ENCODE measurements at places on chromosomes 7 and 10.
A peak's percentile ranks its signal among the peaks of the same experiment; 100 is the strongest.

DNA sequence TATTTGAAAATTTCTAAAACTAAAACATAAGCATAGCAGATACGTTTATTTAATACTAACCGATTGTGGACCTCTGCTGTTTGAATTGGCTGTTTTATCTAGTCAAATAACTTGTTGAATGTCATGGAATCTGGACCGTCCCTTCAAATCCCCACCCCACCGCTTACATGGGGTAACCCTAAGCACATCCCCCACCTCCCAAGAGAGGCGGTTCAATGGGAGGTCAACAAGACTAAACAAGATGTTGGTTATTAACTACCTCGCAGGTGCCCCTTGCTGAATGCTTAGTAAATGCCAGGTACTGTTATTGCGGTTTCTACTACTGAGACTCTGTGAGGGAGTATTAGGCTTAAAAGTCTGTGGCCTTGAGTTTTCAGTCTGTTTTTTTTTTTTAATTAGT is 70.9 kb downstream of the DAGLB start:
- no peak for DNase-seq
- peaks cover 69% of the 10 kb centered on the region for H3K4me1 ChIP-seq
- no peak overlapping the region for H3K27ac ChIP-seq
- no peaks in the 10 kb centered on the region for H3K36me3 ChIP-seq
- peak overlapping the region; percentile 20 for H3K4me3 ChIP-seq

DNA sequence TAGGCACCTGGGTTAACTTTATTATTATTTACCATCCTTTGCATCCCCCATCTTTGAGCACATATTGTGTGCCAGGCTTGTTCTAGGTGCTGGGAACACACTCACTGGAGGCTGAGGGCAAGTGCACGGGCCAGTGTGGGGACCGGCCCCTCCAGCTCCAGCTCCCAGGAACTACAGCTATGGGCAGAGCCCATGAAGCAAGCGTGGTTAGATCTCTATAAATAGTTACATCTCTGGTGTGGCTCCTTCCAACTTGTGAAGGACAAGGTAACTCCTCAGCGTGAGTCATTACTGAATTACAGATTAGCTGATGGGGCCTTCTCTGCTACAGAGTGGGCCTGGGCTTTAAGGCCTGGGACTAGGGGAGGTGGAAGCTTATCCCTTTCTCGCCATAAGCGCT is 583.5 kb downstream of the SDK1 start:
- no peaks in the 10 kb centered on the region for H3K36me3 ChIP-seq
- DNase-seq: no peak
- no peaks in the 10 kb centered on the region for H3K4me1 ChIP-seq
- H3K4me3 ChIP-seq: no peak overlapping the region
- no peak overlapping the region for H3K27ac ChIP-seq
- no peaks in the 10 kb centered on the region for H3K27me3 ChIP-seq

DNA sequence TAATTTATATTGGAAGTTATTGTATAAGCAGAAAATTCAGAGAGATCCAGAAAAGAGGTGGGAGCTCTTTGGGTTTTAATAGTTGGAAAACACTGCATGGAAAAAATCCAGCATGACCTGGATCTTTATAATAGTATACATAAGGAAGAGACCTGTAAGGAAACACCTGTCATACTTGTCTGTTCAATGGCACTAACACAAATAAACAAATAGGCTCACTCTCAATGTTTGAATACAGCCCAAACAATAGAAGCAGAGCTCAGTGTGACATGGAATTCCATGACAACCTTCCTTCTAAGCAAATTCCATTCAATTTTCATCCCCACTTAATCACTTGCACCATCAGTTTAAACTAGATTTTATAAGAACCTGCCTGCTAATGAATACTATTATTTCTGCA is 31.7 kb downstream of the CISD1 start:
- no peak overlapping the region for H3K27ac ChIP-seq
- H3K4me1 ChIP-seq: no peaks in the 10 kb centered on the region
- no peak overlapping the region for H3K4me3 ChIP-seq
- H3K27me3 ChIP-seq: no peaks in the 10 kb centered on the region

DNA sequence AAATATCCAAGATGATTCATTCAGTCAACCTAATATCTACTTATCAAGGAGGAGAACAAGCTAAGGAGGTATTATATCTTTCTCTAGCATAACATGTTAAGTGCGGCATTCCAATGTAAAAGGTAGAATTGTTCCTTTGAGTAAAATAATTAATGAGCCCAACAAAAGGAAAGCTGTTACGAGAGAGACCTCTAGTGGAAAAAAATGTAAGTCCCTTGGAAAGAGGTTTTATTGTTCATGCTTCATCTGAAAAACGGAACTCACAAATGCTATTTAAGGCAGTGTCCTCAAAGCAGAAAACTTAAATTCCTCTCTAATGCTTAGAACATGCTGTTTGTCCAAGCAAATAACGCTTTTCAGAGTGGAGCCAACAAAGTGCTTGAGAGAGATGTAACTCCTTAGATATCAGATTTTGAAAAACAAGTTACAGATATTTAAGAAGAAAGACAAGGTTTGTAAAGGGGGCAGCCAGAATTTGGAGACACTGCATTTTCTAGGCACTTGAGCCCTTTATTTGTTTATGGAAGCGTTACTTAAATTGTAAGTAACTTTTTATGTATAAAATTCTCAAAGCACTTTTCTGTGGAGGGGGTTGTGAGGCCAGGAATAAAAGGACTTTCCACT is 119.9 kb downstream of the TFEC start:
- no peak overlapping the region for H3K4me3 ChIP-seq
- H3K27me3 ChIP-seq: no peaks in the 10 kb centered on the region
- no peaks in the 10 kb centered on the region for H3K36me3 ChIP-seq
- no peak for DNase-seq
- no peaks in the 10 kb centered on the region for H3K4me1 ChIP-seq

DNA sequence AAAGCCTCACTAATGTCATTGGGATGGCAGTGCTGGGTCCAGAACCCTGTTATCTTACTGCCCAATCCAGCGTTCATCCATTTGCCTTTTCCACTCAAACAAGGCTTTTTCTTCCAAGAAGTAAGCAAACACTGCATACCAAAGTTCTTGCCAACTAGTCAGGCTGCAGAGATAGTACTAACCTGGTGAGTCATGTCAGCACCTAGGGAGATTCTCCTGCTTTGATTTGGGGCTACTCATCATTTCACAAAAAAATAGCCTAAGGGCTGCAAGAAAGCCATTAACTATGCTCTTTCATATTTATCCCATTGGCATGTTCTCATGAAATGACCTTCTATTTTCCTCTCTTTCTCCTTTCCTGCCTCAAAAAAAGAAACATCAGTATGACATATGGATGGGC is 142.6 kb downstream of the TWIST1 start:
- H3K4me3 ChIP-seq: no peak overlapping the region
- H3K27ac ChIP-seq: peak overlapping the region; percentile 64
- no peaks in the 10 kb centered on the region for H3K27me3 ChIP-seq
- H3K36me3 ChIP-seq: no peaks in the 10 kb centered on the region

Data from tibial artery (tissue), 4 donors.